ENCODE measurements at places on chromosomes 11 and 22.

GRCh38 chr11:120236169-120237107 is 3.5 kb upstream of the POU2F3 start:
- no peak for DNase-seq

DNA sequence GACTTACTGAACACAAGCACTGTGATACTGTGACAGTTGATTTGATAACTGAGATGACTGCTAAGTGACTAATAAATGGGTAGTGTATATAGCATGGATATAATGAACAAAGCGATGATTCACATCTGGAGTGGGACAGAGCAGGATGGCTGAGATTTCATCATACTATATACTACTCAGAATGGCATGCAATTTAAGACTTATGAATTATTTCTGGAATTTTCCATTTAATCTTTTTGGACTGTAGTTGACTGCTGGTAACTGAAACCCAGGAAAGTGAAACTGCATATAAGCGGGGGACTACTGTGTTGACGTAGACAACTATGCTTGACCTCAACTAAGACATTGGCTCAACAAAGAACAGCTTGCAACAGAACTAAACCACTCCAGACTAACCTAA is 20.0 kb upstream of the NUCB2 start:
- no peak for DNase-seq

- DNase-seq, result no peak
These were observed 854.5 kb downstream of the BRD1 start for GRCh38 chr22:48972979-48973693.

DNA sequence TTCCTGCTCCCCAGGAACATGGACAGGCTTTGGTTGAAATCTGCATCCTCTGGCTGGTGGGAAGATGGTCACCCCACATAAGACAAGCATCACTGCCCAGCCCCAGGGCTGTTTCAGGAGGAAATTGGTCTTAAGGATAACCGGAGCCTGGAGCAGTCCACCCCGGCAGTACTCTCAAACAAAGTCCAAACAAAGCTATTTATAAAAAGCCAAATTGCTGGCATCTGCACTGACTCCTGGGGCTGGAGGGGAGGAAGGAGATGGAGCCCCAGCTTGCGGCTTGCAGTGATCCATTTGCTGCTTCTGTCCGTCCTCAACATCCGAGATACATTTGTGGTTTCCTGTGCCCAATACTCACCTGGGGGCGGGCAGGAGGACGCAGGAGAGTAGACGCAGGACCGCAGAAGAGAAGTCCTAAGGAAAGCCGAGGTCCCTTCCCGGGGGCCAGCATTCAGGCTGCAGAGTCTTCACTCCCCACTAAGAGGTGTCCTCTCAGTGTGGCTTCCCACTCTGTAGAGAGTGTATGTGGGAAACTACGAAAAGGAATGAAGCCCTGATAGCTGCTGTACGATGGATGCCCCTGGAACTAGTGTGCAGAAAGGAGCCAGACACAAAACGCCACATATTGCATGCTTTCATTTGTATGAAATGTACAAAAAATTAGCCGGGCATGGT is 107.3 kb upstream of the FGF3 start:
- DNase-seq, result no peak

- no peak for DNase-seq
These were observed 4.2 kb downstream of the SGSM1 start for GRCh38 chr22:24810043-24810749.

GRCh38 chr11:86370922-86371594 is 3.6 kb upstream of the CCDC81 start:
- DNase-seq, result no peak

- no peak for DNase-seq
These were observed 36.0 kb upstream of the LDLRAD3 start for GRCh38 chr11:35907648-35908431.

- DNase-seq, result no peak
These were observed 74.4 kb upstream of the PRR5 start for GRCh38 chr22:44627521-44628139.

DNA sequence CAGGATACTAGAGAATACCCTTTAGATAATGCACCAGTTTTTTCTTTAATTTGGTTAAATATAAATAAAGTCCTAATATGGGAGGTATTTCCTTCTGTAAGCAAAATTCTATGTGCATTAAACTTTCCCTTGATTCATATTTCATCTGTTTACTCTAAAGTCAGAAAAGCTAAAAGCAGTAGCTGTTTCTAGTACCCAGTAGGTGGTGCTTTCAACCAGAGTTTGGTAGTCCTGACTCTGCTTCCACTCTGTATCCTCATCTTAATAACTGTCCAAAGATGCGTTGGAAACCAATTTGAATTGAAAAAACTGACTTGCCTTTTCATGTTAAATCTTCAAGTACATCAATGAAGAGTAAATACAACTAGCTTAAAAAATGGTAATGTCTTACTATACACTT is 1065.2 kb downstream of the JRKL start:
- DNase-seq, result no peak

DNA sequence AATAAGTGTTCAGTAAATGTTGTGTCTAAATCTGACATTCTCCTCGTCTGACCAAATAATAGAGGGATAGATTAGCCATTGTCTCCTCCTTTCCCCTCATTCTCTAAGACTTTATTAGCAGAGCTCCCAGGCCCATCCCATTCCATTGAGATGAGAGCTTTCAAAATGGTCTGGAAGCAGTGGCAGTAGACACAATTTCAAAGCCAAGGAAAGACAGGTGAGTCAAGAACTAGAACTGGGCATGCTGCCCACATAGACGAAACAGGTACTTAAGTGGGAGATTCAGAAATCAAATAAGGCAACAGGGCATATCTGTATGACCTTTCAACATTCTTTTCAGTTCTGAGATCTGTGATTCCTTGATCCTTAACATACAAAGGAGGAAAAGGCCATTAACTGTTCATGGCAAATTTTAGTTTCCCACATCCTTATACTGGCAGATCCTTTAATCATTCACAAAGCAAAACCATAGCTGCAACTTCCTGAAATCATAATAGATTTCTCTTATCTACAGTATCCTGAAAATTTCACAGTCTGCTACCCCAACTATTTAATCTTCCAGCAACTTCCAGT is 96.6 kb upstream of the KCNA4 start:
- no peak for DNase-seq

- DNase-seq, result no peak
These were observed 261.9 kb upstream of the PLET1 start for GRCh38 chr11:112522536-112522935.

GRCh38 chr22:37608477-37609239 is at the start of gene GGA1:
TSS of gene GGA1 (plus strand) at chr22:37608834. CDS start at chr22:37608861, 27 bp downstream.
- peak; percentile 91 for DNase-seq

GRCh38 chr11:77193911-77194830 is 66.1 kb downstream of the MYO7A start:
- no peak for DNase-seq

GRCh38 chr11:102799681-102800340 is 1.9 kb upstream of the MMP1 start:
- DNase-seq, result no peak

GRCh38 chr11:108364159-108364558 is 103.2 kb downstream of the C11orf65 start:
- DNase-seq, result no peak

DNA sequence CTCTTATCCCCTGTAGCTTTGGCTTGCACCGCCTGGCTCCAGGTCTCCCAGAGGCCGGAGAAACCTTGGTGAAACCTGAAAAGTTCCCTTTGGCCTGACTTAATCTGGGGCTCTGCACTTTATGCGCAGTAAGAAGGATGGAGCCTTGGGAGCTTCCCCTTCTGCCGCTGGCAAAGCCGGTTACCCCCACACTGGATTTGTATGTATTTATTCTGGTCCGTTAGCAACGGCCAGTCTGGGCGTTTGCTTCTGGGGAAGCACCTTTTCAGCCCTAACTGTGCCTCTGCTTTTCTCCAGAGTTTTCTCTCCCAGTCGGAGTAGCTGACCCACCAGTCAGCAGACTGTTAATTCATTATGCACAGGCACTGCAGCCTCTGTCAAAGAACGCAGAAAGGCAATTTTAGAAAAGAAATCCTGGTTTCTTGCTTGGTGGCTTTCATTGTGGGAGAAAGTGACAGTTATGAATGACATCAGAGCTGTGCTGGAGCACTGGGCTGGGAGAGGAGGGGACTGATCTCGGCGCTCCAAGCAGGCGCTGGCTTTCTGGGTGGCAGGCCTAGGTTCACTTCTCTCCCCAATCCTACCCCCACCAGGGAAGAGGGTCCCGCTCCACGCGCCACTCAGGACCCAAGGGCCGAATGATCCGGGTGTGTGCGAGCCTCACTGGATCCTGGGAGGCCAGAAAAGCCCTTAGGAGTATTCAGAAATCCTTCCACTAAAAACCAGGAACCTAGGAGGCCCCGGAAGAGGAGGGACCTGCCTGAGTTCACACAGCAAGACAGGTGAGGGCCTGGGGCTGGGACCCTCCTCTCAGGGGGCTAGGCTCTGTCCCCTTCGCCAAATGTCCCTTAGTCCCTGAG is 70.2 kb downstream of the RTL6 start:
- no peak for DNase-seq

DNA sequence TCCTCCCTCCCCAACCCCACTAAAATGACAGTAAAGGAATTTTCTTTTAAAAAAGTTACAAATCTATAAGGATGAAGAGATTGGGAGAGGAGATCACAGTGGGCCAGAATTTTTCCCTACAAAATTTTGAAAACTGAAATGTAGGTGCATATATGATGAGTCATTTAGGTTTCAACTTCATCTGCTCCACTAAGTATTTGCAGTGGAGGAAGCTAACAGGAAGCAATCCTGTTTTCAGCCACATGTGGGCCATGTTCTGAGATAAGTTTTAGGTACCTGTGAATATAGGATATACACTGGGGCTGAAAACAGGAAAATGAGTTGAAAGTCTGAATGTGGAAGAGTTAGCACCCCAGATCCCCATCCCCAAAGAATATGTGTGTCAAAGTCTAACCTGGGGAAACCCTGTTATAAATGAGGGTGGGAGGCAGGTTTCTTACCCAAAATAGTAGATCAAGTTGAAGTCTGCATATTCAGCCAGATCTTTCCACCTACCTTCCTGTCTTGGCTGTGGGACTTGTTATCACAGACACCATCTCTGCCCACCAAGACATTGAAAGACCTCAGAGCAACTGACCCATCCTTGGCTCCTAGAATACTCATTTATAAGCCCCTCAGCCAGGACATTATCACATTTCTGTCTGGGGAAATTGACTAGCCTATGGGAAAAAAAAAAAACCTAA is 87.3 kb downstream of the PACS1 start:
- DNase-seq, result no peak

GRCh38 chr11:57095417-57095816 is 86.3 kb upstream of the LRRC55 start:
- no peak for DNase-seq

- DNase-seq, result no peak
These were observed 13.8 kb upstream of the PIM3 start for GRCh38 chr22:49946612-49947295.

DNA sequence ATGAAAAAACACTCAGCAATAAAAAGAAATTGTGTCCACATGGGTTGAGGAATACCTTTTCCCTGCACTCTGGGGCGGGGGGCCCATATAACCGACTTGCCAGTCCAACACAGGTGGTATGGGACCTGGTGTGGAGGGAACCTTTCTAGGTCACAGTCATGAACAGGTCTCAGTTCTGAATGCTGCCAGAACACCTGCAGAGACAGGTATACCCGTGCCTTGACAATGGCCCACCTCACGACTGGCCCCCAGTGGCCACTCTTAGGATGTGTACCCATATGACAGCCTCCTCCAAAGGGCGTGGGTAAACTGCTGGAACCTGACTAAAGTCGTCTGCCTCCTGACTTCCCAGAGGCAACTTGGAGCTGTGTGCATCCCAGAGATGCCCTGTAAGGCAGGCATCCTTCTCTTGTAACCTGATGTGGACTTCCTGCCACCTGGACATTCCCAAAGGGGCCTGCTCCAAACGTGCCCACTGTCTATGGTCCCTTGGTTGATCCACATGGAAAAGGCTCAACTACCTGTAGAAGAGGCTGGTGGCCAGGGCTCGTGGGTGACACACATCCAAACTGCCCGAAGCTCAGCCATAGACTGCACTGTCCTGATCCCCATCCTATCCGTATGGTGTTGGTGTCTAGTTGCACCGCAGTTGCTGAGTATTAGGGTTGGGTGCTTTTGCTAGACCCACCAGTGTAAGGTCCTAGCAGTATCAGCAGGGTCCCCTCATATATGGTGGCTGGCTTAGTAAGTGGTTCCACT is 859.3 kb downstream of the BRD1 start:
- peak; percentile 2 for DNase-seq

DNA sequence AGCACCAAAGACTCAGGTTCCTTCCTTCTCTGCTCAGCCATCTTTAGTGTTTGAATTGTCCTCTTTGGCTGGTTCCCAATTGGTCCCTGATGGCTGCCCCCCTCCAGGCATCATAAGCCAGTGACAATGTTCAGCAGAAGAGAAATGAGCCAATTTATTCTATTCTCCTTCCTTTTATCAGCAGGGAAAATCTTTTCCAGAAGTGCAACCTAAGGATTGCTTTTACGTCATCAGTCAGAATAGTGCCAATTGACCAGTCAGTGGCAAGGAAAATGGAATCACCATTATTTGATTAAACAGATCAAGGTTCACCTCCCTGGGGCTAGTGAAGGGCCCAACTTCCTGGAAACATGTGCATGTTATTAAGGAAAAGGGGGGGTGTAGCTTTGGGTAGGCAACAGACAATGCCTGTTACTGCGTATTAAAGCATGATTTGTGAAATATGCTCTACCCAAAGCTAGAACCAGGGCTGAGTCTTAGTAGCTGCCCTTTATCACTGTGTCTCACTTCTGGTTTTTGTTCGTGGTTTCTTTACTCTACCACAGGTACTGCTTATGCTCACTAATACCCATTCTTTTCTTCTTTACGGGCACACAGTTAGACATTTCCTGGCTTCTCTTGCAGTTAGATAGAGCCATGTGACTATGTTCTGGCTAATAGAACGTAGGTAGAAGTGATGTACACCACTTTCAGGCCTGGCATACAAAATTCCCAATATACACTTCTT is 12.6 kb upstream of the DBX1 start:
- no peak for DNase-seq

DNA sequence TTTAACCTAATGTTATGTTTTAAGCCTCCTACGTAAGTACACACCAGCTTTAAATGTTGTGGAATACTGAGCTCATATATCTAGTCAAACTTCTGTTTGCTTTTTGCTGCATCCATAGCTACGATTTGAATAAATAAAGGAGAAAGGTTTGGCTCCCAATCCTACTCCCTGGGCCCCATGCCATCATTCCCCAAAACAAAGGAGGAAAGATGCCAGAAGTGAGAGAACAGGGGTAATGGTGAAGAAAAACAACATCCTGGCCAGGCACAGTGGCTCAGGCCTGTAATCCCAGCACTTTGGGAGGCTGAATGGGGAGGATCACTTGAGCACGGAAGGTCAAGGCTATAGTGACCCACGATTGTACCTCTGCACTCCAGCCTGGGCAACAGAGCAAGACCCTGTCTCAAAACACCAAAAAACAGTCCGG is 26.5 kb downstream of the SCGB1A1 start:
- DNase-seq, result no peak

- DNase-seq, result no peak
These were observed 65.0 kb downstream of the SLC36A4 start for GRCh38 chr11:93132836-93133235.

Data from stimulated activated CD4-positive, alpha-beta T cell treated with anti-CD3 and anti-CD28 coated beads, Interleukin-1b, Interleukin-23, amount 100 ng/mL, for 24 hours (primary cell).